ENCODE measurements at places on chromosomes 5 and 9.
A peak's percentile ranks its signal among the peaks of the same experiment; 100 is the strongest.

DNA sequence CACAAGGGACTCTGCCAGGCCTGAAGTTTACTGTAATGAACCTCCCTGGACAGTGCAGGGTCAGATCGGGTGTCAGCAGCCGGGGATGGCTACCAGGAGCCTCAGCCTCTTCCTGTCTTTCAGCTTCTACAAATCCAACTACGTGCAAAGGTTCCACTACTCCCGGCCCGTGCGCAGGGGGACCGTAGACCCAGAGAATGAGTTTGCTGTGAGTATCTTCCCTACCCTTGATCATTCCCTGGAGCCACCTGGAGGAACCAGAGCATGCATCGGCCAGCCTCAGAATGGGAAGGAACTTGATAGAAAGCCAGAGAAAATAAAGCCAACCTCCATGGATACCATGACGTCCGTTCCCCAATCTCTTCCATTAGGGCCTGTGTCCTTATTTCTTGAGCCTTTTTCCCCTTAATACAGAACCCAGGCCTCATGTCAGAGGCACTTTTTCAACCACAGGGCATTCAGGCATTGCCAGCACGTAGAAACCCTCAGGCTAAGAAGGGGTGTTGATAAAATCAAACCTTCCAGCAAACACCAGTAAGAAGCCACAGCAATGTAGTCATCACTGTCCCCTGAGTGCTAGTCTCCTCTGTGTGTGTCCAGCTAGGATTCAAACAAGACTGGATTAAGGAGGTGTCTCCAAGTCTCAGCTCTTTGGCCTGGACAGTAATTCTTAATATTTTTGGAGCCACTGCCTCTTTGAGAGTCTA is 49.0 kb upstream of the FOXI1 start:
- no peak for DNase-seq

- DNase-seq: no peak
Measured at GRCh38 chr5:76490960-76491359, 87.9 kb downstream of the IQGAP2 start.

GRCh38 chr9:97046228-97046627 is 7.3 kb upstream of the CTSV start:
- DNase-seq: no peak

- no peak for DNase-seq
Measured at GRCh38 chr5:97297704-97298091, 114.7 kb upstream of the RIOK2 start.

GRCh38 chr9:4290427-4290837 is 9.4 kb downstream of the GLIS3 start:
- peak; percentile 45 for DNase-seq

GRCh38 chr5:96008487-96008886 is 46.8 kb upstream of the ELL2 start:
- DNase-seq: no peak

- DNase-seq: no peak
Measured at GRCh38 chr9:93440896-93441580, 10.4 kb upstream of the FAM120A start.

DNA sequence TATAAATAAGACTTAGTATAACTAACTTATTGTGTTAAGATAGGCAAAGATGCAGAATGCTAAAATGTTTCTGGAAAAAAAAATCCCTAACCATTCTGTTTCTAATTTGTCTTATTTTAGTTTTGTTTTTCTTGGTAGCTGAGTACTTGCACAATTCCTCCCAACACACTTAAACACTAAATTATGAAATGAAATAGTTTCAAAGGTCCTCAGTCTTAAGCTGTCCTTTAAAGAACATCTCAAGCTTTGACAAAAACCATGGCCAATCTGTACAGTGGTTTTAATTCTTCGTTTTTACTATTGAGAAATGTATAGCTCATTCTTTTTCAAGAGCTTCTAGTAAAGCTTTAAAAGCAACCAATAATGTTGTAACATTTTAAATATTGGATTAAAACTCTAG is 171.5 kb downstream of the EDIL3 start:
- DNase-seq: no peak

DNA sequence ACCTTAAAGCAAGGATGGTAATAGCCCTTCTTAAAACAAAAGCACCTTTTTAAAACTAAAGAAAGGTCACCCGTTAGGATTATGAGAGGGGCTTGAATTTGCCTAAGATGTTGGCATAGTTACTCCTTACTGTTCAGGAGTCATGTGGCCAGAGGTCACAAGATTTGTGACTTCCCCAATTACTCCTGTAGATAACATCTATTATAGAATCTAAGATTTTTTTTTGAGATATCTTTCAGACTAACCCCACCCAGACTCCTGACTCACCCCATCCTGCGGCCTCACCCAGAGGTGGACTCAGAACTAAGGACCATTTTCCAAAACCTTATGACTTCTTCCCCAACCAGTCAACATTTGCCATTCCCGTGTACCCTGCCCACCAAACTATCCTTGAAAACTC is 2.4 kb downstream of the CD180 start:
- DNase-seq: no peak

GRCh38 chr5:36055984-36056383 is 10.7 kb downstream of the UGT3A2 start:
- DNase-seq: no peak

DNA sequence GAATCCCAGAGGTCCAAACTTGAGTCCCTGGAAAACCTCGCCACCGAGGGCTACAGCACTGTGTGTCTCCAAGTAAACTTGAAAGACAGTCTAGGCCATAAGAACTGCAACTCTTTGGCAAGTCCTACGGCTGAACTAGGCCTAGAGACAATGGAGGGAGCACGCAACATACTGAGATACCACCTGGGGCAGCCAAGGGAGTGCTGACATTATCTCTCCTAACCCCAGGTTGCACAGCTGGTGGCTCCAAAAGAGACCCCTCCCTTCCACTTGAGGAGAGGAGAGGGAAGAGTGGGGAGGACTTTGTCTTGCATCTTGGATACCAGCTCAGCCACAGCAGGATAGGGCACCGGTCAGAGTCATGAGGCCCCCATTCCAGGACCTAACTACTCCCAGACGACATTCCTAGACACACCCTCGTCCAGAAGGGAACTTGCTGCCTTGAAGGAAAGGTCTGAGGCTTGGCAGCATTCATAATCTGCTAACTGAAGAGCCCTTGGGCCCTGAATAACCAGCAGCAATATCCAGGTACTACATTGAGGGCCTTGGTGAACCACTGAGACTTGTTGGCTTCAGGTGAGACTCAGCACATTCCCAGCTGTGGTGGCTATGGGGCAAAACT is 42.7 kb downstream of the AP3B1 start:
- no peak for DNase-seq

- DNase-seq: no peak
Measured at GRCh38 chr5:54362434-54362833, 52.1 kb upstream of the ARL15 start.

GRCh38 chr9:71352837-71353236 is 231.4 kb upstream of the TRPM3 start:
- DNase-seq: no peak

- DNase-seq: no peak
Measured at GRCh38 chr5:122385286-122385685, 73.2 kb downstream of the SNCAIP start.

- DNase-seq: no peak
Measured at GRCh38 chr5:6829150-6829784, 116.0 kb downstream of the TENT4A start.

Data from NCI-H526 treated with DMSO at 0.1 percent for 48 hours (cell line).